Activated naive CD4-positive, alpha-beta T cell treated with anti-CD3 and anti-CD28 coated beads for 36 hours (primary cell): ENCODE measurements at places on chromosomes 12 and 14. TPM values are rescaled to one million over a fixed set of nuclear protein-coding genes. Genes with fewer than 3 reads are reported as not detected.

- H3K27me3 ChIP-seq = no peaks in the 10 kb centered on the region
- peak overlapping the region; percentile 98 for H3K27ac ChIP-seq
- DNase-seq = no peak
- peak overlapping the region; percentile 97 for H3K4me3 ChIP-seq
These were observed 1.4 kb downstream of the MDM2 start for GRCh38 chr12:68809190-68810026.

- no peaks in the 10 kb centered on the region for H3K27me3 ChIP-seq
- no peak overlapping the region for H3K4me3 ChIP-seq
- H3K36me3 ChIP-seq = peaks cover 15% of the 10 kb centered on the region
- peaks cover 52% of the 10 kb centered on the region for H3K4me1 ChIP-seq
These were observed 15.3 kb downstream of the EP400 start for GRCh38 chr12:131965073-131965472.

The RDH5 gene
- total RNA-seq = 2.1 TPM

The KLRC3 gene
- not detected for total RNA-seq

The RHEBL1 gene
- total RNA-seq = 15.2 TPM
